Activated naive CD4-positive, alpha-beta T cell (primary cell): ENCODE measurements at places on chromosomes 7 and 10.

DNA sequence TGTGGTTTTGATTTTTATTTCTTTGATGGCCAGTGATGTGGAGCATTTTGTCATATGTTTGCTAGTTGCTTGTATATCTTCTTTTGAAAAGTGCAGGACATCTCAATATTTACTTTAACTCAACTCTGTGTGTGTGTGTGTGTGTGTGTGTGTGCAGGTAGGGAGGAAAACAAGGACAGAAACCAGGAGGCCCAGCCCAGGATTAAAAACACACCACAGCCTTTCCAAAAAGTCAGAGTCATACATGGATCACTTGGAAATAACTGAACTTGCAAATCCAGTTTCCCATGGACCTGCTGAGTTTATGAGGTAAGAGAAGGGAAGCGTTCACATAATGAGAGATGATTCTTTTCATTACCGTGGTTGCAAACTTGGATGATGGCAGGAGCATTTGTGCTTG lies 189.9 kb upstream of the LYZL1 start:
- no peak for DNase-seq

DNA sequence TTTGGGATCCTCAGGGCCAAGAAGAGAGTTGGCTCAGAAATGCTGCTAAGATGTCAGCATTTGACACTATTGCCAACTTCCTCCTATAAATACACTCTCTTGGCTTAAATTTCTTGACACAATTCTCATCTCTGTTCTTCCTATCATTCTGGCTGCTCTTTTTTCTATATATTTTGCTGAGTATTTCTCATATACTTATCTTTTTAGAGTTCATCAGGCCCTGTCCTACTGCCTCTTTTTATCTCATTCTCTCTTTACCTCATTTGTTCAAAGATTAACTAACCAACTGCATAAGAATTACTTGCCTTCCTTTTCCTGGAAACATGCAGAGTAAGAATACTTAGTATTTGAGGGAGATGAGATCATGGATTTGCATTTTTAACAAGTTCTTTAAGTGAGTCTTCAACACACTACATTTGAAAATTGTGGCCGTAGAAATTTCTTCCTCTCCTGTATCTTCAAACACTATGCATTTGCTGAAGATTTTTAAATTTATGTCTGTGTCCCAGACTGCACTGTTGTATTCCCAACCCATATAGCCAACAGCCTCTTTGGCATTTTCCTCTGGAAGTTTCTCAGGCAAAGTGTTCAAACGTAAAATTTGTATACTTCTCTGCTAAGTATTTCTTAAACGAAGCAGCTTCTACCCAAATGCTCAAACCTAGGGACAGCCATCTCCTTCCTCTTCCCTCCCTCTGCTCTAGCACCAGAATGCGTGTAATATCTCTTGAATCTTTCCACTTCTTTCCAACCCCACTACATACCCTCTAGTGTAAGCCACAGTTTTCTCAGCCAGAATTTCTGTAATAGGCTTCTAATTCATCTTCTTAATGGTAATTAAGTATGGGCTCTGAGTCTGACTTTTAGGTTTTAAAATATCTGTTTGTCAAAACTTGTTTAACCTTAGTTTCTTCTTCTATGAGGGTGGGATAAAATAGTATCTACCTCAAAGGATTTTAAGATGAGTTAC lies 35.5 kb downstream of the ARL4A start:
- no peak for DNase-seq

- DNase-seq, result no peak
Observed at GRCh38 chr10:96665306-96665705, 55.0 kb downstream of the PIK3AP1 start.

DNA sequence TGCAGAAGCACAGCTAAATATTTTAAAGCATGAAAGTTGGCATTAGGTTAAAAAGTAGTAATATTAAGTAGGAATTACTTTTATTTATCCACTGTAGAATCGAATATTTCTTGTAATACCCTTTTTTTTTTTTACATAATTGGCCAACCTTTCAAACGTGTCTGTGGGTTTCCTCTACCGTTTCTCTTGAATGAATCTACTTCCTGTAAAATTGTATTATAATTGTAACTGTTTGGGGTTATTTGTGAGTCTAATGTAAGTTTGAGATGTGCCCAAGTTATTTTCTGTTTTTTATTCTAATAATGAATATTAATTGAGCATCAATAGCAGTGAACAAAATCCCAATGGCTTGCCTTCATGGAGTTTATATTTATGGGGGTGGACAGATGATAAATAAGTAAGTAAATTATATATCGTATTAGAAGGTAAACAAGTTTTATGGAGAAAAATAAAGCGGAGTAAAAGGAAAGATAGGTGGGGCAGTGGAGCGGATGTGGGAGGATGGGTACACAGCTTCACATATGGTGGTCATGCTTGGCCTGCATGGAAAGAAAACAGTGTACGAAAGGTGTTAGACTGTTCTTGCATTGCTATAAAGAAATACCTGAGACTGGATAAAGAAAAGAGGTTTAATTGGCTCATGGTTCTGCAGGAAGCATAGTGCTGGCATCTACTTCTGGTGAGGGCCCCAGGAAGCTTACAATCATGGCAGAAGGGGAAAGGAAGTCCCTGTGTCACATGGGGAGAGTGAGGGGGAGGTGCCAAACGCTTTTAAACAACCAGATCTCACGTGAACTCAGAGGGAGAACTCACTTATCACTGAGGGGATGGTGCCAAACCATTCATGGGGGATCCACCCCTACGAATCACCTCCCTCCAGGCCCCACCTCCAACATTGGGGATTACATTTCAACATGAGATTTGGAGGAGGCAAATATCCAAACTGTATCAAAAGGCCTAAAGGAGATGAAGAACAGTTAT lies 5.4 kb downstream of the TSPAN13 start:
- no peak for DNase-seq

GRCh38 chr10:17561111-17561510 lies 56.1 kb downstream of the HACD1 start:
- no peak for DNase-seq

DNA sequence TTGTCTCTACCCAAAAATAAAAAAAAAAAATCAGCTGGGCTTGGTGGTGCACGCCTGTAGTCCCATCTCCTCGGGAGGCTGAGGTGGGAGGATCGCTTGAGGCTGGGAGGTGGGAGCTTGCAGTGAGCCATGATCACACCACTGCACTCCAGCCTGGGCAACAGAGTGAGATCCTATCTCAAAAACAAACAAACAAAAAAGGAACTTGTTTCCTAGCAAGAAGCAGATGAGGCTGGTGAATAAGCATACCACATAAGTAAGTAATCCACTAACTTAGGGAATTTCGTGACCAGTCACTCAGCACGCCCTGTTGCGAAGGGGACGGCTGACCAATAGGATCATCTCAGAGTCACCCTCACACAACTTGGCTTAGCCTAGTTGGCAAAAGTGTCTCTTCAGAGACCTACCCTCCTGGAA lies 64.6 kb downstream of the CUX1 start:
- DNase-seq, result no peak

- no peak for DNase-seq
Observed at GRCh38 chr7:137262599-137262998, 80.9 kb downstream of the PTN start.

DNA sequence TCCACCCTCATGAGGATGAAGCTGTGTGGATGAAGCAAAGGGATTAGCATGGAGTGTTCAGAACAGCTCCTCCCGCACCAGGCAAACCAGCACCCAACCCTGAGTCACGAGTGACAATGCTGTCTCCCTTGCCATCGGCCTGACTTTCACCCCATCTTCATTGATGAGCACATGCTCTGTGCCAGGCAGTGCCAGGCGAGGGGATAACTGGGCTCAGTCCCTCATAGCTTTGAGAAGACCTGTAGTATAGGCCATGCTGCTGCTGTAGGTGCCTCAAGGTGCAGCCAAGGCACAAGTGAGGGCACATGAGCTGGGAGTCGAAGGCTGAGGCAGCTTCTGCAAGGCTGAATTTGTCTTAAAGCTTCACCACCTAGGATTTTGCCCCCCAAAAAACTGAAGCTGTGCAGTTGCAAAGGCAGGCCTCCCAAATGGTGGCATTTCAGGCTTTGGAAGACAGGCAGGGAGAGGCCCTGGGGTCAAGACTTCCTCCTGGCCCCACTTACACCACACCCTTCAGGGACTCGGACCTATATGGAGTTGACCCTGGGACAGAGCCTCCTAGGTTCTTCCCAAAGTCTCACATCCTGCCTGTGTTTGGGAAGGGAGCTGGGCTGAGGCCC lies 54.2 kb upstream of the GDF10 start:
- no peak for DNase-seq

DNA sequence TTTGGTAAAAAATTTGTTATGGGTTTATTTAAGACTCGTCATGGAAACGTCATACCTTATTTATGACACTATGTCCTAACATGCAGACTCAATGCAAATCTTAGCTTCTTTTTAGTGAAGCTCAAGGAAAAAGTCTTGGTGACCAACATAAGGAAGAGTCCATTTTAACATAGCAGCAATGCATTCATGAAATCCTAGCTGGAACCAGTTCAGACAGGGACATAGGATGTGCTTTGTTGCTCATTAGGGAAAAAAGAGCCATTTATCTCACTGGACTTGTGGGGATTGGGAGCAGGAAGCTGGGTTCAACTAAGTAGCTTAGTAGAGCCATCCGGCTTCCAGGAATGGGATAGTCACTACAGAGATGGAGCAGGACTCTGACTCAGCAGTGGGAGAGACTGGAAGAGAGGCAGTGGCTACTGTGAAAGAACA lies 100.7 kb upstream of the DKK1 start:
- DNase-seq, result no peak

DNA sequence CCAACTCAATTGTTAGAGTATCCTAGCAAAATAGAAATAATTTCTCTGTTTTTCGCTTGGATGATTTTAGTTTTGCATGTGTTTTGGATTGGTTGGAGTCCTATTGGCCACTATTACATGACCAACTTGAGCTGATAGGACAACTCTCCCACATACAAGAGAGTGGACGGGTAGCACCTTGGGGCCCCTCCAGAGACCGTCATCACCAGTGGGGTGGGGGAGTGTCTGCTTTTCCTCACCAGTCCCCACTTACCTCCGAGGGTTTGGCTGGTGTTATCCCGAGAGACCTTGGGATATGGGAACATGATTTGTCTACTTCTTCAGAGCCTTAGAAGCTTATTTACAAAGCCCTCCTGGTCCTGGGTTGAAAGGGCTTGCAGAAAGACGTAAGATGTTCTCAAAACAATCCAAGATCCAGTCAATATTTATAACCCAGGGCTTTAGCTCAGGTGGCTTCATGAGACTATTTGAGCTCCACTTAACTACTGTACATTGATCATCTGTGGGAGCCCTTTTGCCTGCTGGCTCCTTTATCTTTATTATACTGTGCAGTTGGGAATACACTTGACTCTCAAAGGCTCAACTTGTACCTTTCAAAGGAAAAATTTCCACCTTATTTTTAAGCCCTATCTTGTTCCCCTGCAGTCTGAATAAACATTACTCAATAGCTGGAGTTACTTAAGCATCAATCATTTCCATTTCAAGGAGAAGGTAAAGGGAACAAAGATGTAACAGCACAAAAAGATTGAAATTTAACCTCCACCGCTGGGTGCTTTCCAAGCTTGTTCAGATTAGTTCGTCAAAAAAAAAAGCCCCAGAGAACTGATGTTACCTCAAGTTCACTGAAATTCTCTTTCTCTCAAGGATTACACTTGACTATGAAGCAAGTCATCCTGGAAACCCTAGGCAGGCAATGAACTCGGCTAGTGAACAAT lies 119.7 kb downstream of the WDR11 start:
- DNase-seq, result no peak

DNA sequence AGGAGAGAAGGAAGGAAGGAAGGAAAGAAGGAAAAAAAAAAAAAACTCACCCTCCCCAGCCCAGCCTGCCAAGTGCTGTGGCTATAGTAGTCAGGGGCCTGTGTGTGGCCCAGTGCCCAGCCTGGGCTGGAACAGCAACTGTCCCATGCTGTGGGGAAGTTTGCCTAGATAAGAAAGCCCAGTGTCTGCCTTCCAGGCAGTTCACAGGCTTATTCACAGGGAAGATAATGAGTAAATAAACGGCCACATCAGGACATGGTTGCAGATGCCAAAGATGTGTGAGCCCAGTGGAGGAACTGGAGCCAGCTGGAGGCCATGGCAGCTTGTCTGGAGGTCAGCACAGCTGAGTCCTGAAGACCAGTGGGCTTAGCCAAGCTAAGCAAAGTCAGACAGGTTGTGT lies 132.4 kb upstream of the FOXK1 start:
- no peak for DNase-seq

- no peak for DNase-seq
Observed at GRCh38 chr10:70052462-70053217, at the start of gene MACROH2A2. Gene MACROH2A2 (plus strand): TSS chr10:70052846. CDS start chr10:70075659, 22,813 bp downstream.

GRCh38 chr7:18400726-18401125 lies 94.8 kb upstream of the HDAC9 start:
- DNase-seq, result no peak

DNA sequence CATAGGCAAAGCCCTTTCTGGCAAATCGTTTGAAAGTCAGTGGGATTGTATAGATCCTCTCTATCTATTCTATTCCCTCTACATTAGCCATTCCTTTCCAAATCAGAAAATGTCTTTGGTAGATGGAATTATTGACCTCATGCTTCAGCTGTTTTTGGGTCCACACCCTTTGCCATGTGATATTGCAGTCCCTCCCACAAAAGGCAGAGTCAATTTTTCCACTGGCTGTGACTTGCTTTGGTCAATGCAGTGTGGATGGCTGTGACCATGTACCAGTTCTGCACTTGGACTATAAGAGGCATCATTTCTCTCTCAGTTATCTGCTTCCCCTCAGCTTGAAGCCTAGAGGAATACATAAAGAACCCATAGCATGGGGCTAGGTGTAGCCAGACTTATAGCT lies 332.9 kb downstream of the PTEN start:
- DNase-seq, result no peak

DNA sequence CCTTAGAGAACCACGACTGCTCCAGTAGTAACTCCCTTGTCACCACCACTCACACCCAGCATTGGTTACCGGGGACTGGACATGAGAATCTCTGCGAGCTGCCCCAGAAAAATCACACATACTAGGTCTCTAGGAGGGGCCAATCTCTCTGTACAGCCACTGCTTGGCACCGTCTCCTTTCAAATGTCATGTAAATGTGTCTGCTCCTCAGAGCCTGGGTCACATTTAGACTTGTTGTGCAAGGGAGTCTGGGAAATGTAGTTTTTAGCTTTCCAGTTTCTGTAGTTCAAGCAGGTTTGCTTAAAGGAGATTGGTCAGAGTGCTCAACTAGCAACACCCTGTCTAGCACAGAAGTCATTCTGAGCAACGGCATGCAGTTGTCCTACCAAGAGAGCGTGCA lies 60.0 kb downstream of the CHN2 start:
- DNase-seq, result no peak

DNA sequence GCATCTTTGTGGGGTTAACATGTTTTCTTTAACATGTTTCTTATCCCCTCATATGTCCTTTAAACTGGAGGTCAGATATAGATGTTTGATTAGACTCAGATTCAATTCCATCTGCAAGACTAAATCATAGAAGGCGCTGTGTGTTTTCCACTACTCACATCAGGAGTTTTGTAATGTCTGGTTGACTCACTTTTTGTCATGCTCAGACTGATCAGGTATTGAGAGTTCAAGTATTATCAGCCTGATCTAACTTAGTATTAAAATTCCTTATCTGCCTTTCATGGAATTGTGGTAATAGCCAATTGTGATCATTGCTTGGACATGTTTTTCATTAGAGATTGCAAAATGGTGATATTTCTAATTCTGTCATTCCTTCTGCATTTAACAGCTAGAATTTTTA lies 30.2 kb downstream of the ENTPD7 start:
- no peak for DNase-seq
